ENCODE measurements at places on chromosomes 12 and 14. TPM values are rescaled to one million over a fixed set of nuclear protein-coding genes. Genes with fewer than 3 reads are reported as not detected.

DNA sequence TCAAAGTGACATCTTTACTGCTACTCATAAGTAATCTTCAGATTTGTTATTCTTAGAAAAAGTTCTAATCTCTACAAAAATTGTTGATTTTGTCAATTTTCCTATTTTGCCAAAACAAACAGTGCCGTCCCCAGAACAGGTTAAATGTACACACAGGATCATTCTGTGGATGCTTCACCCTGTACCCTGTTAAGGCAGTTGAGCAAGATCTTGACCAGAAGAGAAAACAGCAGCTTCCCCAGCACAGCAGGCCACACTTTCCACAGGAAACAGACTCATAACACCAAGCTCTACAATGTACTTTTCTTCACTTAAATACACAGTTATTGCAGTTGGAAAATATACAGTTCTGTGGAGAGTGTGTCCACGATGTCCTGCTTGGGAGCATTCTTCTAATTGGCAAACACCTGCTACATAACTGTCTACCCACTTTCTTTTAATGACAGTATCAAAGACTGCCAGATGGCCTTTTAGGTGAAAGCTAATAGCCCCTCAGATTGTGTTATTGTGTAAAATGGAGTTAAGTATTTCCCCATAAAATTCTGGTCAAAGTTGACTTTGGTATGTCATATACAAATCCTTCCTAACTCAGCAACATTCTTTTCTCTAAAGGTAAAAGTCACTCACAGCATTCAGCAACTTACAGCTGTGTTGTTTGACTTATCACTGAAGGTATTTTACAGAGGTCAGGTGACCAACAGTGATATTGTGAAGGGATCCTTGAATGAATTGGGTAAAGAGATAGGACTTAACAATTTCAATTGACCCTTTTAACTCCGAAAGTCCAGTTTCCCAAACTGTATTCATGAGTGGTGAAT is 77.0 kb downstream of the SEC23A start:
- peak overlapping the region; percentile 33 for H3K27ac ChIP-seq
- no peak for DNase-seq
- H3K36me3 ChIP-seq = peaks cover 2% of the 10 kb centered on the region
- H3K4me1 ChIP-seq = no peaks in the 10 kb centered on the region
- no peaks in the 10 kb centered on the region for H3K27me3 ChIP-seq

GRCh38 chr12:131735476-131736445 is 24.9 kb downstream of the SFSWAP start:
- DNase-seq = no peak
- no peaks in the 10 kb centered on the region for H3K27me3 ChIP-seq
- H3K36me3 ChIP-seq = peaks cover 8% of the 10 kb centered on the region
- no peak overlapping the region for H3K27ac ChIP-seq
- no peak overlapping the region for H3K4me3 ChIP-seq

- H3K27ac ChIP-seq = no peak overlapping the region
- H3K27me3 ChIP-seq = peaks cover 17% of the 10 kb centered on the region
- no peaks in the 10 kb centered on the region for H3K36me3 ChIP-seq
- no peak for DNase-seq
- H3K4me1 ChIP-seq = peaks cover 19% of the 10 kb centered on the region
Measured at GRCh38 chr12:27635349-27635972, 60.8 kb upstream of the REP15 start.

CLEC4D gene
- not detected for total RNA-seq

GRCh38 chr12:94225506-94225905 is 77.1 kb downstream of the PLXNC1 start:
- peaks cover 9% of the 10 kb centered on the region for H3K4me1 ChIP-seq
- no peaks in the 10 kb centered on the region for H3K27me3 ChIP-seq
- no peak overlapping the region for H3K4me3 ChIP-seq
- no peak overlapping the region for H3K27ac ChIP-seq

ARHGAP9 gene
- 119 TPM for total RNA-seq

- H3K36me3 ChIP-seq = peaks cover 9% of the 10 kb centered on the region
- H3K27ac ChIP-seq = no peak overlapping the region
- no peak overlapping the region for H3K4me3 ChIP-seq
- peak; percentile 27 for DNase-seq
- no peaks in the 10 kb centered on the region for H3K27me3 ChIP-seq
Measured at GRCh38 chr12:95859344-95859816, 628 bp downstream of the SNRPF start.

PLEKHD1 gene
- total RNA-seq = 0.12 TPM

GRCh38 chr12:16198884-16199283 is 78.6 kb downstream of the SLC15A5 start:
- no peak overlapping the region for H3K4me3 ChIP-seq
- no peaks in the 10 kb centered on the region for H3K4me1 ChIP-seq
- no peaks in the 10 kb centered on the region for H3K36me3 ChIP-seq
- no peak for DNase-seq
- no peak overlapping the region for H3K27ac ChIP-seq
- H3K27me3 ChIP-seq = no peaks in the 10 kb centered on the region

DNA sequence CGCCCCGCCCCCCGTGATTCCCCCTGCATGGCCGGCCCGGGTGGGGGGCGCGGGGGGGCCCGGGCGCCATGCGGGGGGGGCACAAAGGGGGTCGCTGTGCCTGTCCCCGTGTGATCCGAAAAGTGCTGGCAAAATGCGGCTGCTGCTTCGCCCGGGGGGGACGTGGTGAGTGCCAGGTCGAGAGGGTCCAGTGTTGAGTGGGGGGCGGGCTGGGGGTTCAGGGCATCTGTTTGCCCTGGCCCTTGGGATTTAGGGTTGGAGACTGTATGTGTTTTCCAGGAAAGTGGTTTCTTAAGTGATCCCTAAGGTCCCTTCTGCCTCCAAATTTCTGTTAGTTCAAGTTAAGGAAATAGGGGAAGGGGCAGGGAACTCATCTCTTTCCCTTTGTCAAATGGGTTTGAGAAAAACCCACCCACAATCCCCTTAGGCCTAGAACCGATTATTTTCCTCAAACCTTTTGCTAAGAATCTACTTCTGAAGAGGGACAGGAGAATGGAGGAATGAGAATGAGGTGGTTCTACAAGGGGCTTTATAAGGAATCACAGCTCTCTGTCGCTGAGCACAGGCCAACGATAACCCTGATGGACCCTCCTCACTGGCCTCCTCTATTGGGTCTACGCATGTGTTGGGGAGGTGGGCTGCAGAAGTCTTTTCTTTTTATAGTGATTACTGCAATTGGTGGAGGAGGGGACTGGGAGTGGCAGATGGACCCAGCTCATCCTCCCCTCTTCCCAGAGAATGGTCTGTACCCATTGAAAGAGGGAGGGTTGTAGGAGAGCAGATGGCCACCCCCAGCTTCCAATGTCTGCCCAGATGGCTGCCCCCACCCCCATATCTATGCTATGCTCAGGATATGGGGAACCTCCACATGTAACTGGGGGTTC is 834 bp downstream of the ARHGEF25 start:
- H3K4me1 ChIP-seq = peaks cover 10% of the 10 kb centered on the region
- no peak overlapping the region for H3K27ac ChIP-seq
- H3K4me3 ChIP-seq = peak overlapping the region; percentile 27
- no peaks in the 10 kb centered on the region for H3K36me3 ChIP-seq
- DNase-seq = no peak
- peaks cover 31% of the 10 kb centered on the region for H3K27me3 ChIP-seq

SIX4 gene
- 0.19 TPM for total RNA-seq

GRCh38 chr12:28966046-28966780 is 182.9 kb upstream of the FAR2 start:
- H3K4me1 ChIP-seq = no peaks in the 10 kb centered on the region
- H3K4me3 ChIP-seq = no peak overlapping the region
- peaks cover 9% of the 10 kb centered on the region for H3K27me3 ChIP-seq
- H3K27ac ChIP-seq = no peak overlapping the region

- peaks cover 37% of the 10 kb centered on the region for H3K4me1 ChIP-seq
- no peak overlapping the region for H3K4me3 ChIP-seq
- DNase-seq = no peak
- no peaks in the 10 kb centered on the region for H3K27me3 ChIP-seq
- peaks cover 32% of the 10 kb centered on the region for H3K36me3 ChIP-seq
Measured at GRCh38 chr14:69705706-69706105, 61.2 kb upstream of the SRSF5 start.

KRT73 gene
- 1.3 TPM for total RNA-seq

PROX2 gene
- total RNA-seq = 0.23 TPM

DNA sequence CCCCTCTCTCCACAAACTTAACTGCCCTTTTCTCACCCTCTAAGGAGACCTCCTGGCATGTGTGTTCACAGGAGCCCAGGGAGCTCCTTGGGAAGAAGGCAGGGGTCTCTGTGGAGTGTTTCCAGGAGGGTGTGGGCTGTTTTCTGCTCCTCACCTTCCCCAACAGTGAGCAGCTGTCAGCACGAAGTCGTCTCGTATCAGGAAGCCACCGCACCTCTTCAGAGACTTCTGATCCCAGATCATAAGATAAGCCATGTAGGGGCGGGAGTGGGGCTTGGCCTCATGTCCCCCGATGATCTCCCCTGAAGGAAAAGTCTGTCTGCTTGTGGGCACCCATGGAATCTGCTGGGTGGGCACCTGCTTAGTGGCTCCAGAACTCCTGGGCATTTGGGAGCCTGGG is 1.2 kb downstream of the GZMB start:
- peaks cover 30% of the 10 kb centered on the region for H3K36me3 ChIP-seq
- peaks cover 68% of the 10 kb centered on the region for H3K4me1 ChIP-seq
- H3K4me3 ChIP-seq = peak overlapping the region; percentile 96
- no peaks in the 10 kb centered on the region for H3K27me3 ChIP-seq
- H3K27ac ChIP-seq = peak overlapping the region; percentile 94
- DNase-seq = no peak

FGF23 gene
- total RNA-seq = not detected

DNA sequence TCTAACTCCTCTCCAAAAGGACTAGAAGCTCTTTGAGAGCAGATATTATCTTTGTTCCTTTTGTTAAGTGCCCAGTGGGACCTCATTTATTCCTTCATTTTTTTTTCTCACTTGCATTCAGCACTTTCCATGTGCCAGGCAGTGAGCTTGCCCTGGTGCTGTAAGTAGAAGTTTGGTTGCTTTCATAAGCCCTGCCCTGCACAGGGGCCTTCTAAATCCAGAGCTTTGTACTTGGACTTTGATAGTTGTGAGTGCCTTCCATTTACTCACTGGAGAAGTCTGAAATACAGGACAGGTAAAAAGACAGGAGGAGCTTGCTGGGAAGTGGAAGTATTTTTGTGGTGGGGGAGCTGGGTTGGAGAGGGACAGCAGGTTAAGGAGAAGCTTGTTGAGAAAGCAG is 56.7 kb upstream of the PTCSC3 start:
- no peaks in the 10 kb centered on the region for H3K4me1 ChIP-seq
- peaks cover 28% of the 10 kb centered on the region for H3K27me3 ChIP-seq

GRCh38 chr12:96134200-96134599 is 60.0 kb upstream of the ELK3 start:
- no peak for DNase-seq
- peaks cover 30% of the 10 kb centered on the region for H3K4me1 ChIP-seq
- H3K36me3 ChIP-seq = no peaks in the 10 kb centered on the region
- no peak overlapping the region for H3K27ac ChIP-seq
- peaks cover 26% of the 10 kb centered on the region for H3K27me3 ChIP-seq

DNA sequence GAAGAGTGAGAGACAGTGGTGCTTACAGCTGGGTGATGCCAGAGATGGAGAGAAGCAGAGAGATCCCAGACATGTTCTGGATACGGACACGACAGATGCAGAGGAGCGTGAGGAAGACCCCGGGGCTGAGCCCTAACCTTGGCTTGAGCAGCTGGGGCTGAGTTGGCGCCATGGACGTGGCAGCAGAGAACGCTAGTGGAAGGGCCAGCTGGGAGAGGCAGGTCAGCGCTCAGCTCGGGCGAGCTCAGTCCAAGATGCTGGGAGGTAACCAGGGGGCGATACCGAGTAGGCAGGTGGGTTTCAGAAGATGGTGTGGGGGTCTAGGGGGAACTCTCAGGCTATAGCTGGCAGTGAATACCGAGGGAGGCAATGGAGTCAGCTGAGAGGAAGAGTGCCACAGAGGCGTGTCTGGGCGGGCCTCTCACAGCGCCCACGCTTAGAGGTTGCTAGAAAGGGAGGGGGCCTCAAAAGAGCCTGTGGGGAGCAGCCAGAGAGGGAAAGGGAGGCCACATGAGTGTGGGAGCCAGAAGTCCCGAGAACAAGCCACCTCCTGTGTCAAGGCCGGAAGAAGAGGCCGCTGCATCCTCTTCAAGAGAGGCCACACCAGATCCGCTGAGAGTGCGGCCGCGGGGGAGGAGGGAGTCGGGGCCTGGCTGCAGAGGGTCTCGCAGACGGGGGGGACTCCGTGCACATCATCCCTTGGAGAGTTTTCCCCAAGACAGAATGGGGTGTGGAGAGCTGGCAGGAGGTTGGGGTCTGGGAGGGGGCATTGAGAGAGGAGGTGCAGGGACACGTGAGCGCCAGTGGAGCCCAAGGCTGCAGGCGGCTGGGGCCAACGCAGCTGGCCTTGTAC is 57.0 kb upstream of the DIO3 start:
- H3K4me1 ChIP-seq = no peaks in the 10 kb centered on the region
- H3K27ac ChIP-seq = no peak overlapping the region
- H3K27me3 ChIP-seq = no peaks in the 10 kb centered on the region
- H3K36me3 ChIP-seq = no peaks in the 10 kb centered on the region
- DNase-seq = no peak

DNA sequence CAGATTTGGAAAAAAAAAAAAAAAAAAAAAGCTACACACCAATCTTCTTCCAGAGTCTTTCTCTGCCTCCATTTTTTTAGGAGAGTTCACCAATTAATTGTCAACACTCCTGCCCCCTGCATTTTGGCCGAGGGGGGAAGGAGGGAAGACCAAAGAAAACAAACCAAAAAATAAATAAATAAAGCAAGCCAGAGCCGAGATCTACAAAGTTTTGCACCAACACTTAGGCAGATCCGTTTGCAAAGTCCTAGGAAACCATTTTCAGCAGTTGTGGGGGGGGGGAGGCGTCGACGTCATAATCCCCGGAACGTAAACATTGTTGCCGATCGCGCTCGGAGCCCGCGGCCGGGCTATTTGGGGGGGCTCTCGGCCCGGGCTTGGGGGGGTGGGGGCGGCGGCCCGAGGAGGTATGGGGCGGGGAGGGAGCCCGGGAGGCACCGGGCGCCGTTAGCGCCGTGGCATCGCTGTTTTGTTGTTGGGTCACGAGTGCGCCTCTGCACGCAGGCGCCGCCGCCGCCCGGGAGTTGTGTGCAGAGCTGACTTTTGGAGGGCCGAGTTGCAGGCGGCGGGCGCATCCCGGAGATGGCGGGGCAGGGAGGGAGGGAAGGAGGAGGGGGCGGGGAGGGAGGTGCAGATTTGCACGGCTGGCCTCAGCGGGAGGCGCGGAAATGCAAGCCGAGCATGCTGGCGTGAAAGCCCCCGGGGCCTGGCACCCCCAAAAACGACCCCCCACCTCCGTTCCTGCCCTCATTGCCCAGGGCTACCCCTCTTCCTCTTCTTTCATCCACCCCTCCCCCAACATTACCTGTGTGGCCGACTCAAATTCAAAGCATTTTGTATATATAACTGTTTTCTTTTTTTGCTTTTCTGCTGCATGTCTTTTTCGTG is 598 bp downstream of the KDM2B start:
- H3K4me3 ChIP-seq = peak overlapping the region; percentile 99
- peak; percentile 77 for DNase-seq
- H3K27ac ChIP-seq = peak overlapping the region; percentile 98

GRCh38 chr14:105439710-105440553 is 20.3 kb downstream of the MTA1 start:
- H3K27ac ChIP-seq = no peak overlapping the region
- no peaks in the 10 kb centered on the region for H3K27me3 ChIP-seq
- H3K36me3 ChIP-seq = peaks cover 7% of the 10 kb centered on the region
- DNase-seq = no peak
- no peak overlapping the region for H3K4me3 ChIP-seq
- peaks cover 10% of the 10 kb centered on the region for H3K4me1 ChIP-seq

Data from activated T-cell treated with anti-CD3 and anti-CD28 coated beads, Interleukin-2, amount 50 U/mL, for 72 hours (primary cell).